ENCODE measurements at places on chromosomes 4 and X.

GRCh38 chr4:135359128-135359527 lies 1157.5 kb upstream of the PABPC4L start:
- no peak for DNase-seq

GRCh38 chr4:36835246-36835645 lies 409.3 kb upstream of the NWD2 start:
- peak; percentile 60 for DNase-seq

DNA sequence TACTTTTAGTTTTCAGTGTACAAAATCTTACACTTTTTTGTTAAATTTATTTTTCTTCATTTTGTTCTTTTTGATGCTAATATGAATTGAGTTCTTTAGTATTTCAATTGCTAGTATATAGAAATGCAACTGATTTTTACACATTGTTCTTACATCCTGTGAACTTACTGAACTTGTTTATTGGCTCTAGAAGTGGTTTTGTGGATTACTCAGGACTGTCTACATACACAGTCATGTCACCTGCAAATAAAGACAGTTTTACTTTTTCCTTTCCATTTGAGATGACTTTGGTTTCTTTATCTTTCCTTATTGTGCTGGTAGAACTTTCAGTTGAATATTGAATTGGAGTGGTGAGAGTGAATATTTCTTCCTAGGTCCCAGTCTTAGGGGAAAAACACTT lies 40.8 kb upstream of the ANXA10 start:
- DNase-seq, result no peak

DNA sequence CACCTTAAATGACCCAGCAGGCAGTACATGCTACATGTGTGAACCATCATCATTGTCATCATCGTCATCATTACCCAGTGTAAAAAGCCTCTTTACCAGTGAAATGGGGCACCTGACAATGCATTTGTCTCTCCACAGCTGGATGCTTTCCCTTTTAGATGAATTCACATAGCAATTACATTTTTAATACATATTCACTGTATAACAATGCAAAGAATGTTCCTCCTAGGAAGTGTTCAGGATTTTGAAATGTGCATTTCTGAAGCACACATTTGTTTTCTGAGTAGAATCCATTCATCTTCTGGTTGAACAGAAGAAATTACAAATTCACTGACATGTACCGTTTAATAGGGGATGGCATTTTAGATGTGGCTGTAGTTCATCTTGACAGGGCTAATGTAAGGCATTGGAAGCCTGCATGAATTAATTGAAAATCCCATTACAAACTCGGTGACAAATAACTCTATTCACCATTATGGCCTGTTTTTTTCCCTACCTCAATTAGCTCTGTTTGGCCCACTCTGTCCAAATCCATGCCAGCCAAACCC lies 111.1 kb downstream of the SH3RF1 start:
- no peak for DNase-seq

GRCh38 chr4:48193921-48194468 lies 59.9 kb upstream of the TXK start:
- DNase-seq, result no peak

DNA sequence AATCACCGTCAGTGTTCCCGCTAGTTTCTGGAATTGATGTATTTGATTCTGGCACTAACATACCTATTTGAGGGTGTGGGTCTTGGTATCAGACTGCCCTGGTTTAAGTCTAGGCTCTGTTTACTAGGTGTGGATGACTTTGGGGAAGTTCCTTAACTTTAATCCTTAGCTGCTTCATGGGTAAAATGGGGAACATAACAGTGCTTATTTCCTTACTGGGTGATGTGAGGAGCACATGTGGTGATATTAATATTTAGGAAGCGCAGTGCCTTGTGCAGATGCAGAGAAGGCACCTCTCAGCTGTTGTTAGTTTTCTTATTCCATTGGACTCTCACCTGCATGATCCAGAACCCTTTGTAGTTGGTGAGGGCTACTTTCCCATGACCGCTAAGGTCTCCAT lies 17.1 kb downstream of the RNF4 start:
- DNase-seq, result no peak

DNA sequence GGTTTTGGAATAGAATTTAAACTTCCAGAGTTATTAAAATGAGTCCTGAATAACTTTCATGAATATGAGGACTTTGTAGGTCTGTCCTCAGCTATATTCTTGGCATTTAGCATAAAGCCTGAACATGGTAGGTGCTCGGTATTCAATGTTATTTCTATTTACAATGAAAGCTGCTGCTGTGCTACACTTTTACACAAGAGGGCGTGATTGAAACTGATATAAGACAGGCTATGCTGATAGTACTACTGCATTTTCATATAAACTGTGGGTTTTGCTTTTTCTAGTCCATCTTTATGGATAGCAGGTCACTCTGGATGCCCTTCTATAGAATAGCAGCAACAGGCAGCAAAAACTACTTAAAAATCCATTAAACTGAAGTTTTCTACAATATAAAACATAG lies 12.3 kb upstream of the GNPDA2 start:
- DNase-seq, result no peak

- no peak for DNase-seq
Measured at GRCh38 chr4:133145758-133146573, 3.1 kb upstream of the PCDH10 start.

DNA sequence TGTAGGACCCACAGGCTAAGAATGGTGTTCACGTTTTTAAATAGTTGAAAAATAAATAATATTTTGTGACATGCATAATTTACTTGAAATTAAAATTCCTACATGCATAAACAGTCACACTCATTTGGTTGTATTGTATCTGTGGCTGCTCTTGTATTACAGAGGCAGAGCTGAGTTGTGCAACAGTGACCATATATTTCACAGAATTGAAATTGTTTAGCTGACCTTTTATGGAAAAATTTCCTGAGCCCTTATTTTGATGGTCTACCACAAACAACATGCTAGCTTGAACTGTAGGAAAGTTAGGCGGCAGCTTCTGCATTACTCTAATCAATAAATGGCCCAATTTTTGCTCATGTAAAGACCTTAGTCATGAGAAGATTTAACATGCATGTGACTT lies 633.4 kb upstream of the AADAT start:
- DNase-seq, result no peak

- peak; percentile 7 for DNase-seq
Measured at GRCh38 chr4:94798808-94799207, 41.1 kb downstream of the BMPR1B start.

DNA sequence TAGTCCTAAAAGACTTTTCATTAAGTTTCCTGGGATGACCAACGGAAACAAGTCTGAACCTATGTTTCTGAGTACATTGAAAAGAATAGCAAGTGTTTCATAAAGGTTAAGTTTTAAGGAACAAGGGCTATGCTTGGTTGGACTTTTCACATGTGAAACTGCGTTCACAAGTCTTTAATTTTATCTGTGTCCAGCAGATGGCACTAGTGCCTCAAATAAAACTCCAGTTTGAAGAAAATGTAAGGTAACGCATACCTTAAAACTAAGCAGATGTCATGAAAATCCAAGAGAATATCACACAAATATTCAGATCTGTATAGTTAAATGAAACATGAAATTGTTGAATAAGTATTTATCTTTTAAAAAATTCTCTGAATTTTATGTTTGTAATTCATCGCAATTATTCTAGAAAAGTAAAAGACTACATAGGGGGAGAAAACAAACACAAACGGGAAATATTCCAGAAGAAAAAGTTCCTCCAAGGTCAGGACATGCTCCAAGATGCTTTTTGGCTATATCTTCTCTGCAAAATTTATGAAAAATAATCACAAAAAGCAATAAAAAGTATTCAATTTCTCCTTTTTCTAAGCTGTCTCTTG lies 89.6 kb upstream of the MAD2L1 start:
- DNase-seq, result peak; percentile 35

DNA sequence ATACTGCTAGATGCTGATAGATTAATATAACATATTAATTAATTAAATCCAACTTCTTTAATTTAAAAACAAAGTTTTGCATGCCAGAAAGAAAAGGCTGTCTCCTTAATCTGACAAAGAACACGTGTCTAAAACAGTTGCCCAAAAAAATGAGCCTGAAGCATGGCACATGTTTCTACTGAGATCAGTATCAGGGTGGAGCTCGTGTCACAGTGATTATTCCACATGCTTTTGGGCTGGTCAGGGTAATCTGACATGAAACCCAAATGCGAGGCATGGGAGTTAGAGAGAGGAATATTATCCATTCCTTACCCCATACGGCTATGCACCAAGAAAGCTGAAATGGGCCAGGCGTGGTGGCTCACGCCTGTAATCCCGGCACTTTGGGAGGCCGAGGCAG lies 79.4 kb upstream of the ADRA2C start:
- no peak for DNase-seq

GRCh38 chr4:140092094-140092851 lies 61.7 kb downstream of the MAML3 start:
- no peak for DNase-seq

- no peak for DNase-seq
Measured at GRCh38 chr4:33751050-33751449, 2493.3 kb downstream of the ARAP2 start.

GRCh38 chr4:142743121-142743825 lies 102.8 kb downstream of the INPP4B start:
- no peak for DNase-seq

DNA sequence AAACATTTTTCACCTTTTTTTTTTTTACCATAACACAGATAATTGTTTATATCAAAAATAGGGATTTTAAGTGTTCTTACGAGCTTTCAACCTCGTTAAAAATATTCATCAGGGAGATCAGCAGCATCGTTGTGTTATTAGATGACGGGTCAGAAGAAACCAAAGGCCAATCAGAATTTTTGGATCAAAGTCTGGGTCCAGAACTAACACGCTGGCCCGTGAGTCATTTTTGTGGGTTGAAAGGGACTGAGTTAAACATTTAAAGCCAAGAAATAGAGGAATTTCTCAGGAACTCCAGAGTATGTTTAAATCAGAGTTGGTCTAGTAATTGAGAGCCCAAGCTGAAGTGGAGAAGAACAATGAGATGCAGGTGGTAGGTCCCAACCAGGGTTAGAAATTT lies 170.8 kb downstream of the TLL1 start:
- no peak for DNase-seq

DNA sequence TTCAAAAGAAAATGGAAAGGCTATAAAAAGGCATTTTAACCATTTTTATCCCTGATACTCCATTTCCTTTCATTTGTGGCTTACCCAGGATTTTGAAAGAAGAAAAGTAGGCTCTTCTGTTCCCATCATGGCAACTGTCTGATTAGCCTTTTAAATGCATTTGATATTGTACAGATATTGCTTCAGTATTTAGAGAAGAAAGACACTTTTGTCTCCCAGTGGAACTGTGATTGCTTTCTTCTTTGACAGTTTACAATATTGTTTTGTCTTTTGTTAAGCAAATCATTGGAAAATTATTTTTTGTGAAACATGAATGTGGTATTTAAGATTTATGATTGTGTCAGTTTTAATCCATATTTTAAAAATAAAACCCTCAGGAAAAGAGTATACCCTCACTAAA lies 297.4 kb upstream of the TACR3 start:
- DNase-seq, result no peak

DNA sequence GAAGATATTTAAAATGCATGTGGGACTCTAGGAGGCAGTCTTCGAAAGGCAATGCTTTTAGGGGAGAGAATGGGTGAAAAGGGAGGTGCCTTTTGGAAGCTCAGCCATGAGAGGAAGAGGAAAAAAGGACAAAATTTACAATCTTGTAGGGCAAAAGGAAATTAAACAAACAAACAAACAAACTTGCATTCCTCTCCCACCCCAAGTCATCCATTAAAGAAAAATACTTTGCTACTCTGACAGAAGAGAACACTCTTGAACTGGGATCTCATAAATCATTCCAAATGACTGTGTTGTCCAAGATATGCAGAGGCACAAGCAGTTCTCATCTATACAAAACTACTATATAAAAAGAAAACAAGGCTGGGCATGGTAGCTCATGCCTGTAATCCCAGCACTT lies 46.7 kb downstream of the HELQ start:
- DNase-seq, result no peak

- no peak for DNase-seq
Measured at GRCh38 chr4:158500054-158500453, 21.6 kb upstream of the RXFP1 start.

- no peak for DNase-seq
Measured at GRCh38 chr4:80233390-80233789, 33.1 kb upstream of the FGF5 start.

DNA sequence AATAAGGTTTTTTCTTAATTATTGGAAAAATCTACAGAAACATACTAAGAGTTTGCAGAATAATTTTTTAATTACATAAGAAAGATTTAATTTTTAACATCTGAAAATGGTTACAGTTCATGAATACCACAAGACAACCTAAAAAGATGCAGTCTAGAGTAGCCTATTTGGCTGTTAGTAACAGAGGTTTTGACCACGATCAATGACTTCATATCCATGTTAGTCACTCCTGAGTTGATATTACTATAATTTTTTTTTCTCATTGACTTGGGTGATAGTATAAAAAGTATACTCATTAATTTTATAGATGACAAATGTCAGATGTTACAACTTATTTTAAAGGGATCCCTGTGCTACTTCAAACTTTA lies 272.5 kb downstream of the DCTD start:
- no peak for DNase-seq

DNA sequence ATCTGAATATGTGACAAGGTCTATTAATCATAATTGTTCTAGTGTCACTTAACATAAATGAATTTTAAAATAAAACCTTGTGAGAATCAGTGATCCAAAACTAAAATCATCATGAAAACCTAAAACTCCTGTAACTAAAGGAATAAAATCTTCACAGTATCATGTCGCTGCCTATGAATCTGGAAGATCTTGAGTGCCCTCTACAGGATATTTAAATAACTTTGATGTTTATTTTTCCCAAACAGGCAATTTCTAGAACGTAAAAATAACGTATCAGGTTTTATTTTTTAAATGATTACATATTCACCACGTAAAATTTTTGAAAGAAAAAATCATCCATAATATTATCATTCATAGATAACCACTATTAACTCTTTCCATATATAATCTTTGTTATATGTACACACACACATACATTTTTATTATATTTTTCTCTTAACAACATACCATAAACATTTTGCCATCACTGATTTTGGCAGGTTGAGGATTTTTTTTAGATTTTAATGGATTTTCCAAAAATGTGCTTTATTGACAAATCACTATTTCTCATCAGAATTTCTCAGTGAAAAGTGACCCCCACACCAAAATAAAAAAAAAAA lies 79.6 kb downstream of the COMMD8 start:
- DNase-seq, result no peak

GRCh38 chr4:7546152-7546808 lies 111.5 kb upstream of the PSAPL1 start:
- DNase-seq, result no peak

GRCh38 chr4:10917566-10917965 lies 233.0 kb upstream of the CLNK start:
- DNase-seq, result no peak

All from epithelial cell of proximal tubule (primary cell).